ENCODE measurements at places on chromosomes 6 and 20.

DNA sequence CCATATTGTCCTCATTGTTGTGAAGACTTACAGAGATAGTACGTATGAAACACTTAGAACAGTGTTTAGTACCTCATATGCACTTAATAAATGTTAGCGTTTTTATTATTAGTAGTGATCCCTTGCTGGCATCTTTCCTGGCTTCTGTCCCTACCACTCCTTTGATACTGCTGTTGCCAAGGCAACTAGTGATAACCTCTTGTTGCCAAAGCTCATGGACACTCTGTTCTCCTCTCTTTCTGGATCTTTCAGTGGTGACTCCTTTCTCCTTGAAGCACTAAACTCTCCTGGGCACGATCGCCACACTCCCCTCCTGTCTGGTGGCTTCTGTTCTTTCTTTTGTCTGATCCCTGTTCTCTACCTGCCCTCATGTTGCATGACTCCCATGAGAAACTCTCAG is 83.5 kb downstream of the FOXO3 start:
- DNase-seq, result no peak

GRCh38 chr6:125208625-125209249 is 55.2 kb downstream of the TPD52L1 start:
- DNase-seq, result no peak

DNA sequence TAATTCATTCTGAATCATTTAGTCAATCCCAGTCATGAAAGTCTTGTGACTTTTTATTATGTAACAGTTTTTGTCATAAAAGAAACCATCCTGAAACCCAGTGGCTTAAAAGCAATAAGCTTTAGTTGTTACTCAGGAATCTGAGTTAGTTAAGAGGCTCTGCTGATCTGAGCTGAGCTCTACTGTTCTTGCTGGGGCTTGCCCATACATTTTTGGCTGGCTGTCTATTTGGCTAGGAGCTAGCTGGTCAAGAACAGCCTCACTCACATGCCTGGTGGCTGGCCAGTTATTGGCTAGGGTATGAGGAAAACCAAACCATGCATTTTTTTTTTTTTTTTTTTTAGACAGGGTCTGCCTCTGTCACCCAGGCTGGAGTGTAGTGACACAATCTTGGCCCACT is 10.6 kb downstream of the TCF21 start:
- no peak for DNase-seq

- no peak for DNase-seq
Observed at GRCh38 chr20:63700199-63701050, 4.0 kb downstream of the TNFRSF6B start.

GRCh38 chr20:62535964-62536363 is 60.2 kb upstream of the GATA5 start:
- no peak for DNase-seq

GRCh38 chr6:43972179-43972912 is 154.9 kb downstream of the MRPL14 start:
- no peak for DNase-seq

GRCh38 chr6:99575544-99576227 is 7.2 kb upstream of the CCNC start:
- DNase-seq, result no peak

DNA sequence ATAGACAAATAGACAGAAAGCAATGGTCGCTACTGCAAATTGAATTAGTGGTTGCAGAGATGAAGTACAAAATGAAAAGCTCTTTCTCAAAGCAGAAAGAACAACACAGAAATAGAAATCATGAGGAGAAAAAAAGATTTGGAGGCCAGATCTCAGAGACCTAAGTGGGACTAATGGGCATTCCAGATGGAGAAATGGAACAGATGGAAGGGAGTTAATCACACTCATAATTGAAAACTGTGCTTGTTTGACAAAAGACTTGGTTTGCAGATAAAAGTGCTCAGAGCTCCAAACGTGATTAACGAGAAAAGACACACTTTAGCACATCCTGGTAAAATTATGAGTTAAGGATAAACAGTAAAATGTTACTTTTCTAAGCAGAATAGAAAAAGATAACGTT is 58.1 kb upstream of the SNRPB2 start:
- DNase-seq, result no peak

DNA sequence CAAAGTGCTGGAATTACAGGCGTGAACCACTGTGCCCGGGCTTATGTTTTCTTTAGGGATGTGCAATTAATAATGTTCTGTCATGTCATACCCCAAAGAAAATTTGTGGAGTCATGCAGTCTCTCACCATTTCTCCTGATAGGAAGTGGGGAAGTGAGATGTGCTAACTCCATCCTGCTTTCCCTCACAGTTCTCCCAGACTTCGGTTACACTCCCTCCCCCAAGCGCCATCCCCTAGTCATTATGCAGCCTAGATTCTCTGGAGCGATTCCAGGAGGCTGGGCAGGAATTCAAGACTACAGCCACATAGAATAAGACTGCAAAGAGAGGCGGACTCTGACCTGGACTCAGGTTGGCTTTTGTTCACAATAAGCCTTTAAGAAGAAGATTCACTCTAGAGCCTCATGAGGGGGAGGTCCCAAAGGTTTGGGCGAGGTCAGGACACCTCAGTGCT is 271.4 kb downstream of the ALDH8A1 start:
- DNase-seq, result no peak

GRCh38 chr6:135096403-135097130 is 41.9 kb upstream of the HBS1L start:
- no peak for DNase-seq

GRCh38 chr6:114346451-114346850 is 3.6 kb upstream of the HS3ST5 start:
- no peak for DNase-seq

DNA sequence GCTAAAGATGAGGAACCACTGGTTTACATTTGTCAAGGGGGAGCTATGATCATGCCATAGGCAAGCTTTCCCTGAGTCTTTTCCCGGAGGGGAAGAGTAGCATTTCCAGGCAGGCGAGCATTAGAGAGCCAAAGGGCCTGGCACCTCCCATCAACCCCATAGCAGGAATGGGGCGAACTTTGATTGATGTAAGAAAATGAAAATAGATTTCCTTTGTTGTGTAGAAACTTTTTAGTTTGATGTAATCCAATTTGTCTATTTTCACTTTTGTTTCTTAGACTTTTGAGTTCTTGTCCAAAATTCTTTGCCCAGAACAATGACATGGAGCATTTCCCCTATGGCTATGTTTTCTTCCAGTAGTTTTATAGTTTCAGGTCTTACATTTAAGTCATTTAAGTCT is 85.2 kb downstream of the CDH26 start:
- DNase-seq, result no peak

GRCh38 chr6:165969184-165969583 is 198.5 kb downstream of the TBXT start:
- no peak for DNase-seq

DNA sequence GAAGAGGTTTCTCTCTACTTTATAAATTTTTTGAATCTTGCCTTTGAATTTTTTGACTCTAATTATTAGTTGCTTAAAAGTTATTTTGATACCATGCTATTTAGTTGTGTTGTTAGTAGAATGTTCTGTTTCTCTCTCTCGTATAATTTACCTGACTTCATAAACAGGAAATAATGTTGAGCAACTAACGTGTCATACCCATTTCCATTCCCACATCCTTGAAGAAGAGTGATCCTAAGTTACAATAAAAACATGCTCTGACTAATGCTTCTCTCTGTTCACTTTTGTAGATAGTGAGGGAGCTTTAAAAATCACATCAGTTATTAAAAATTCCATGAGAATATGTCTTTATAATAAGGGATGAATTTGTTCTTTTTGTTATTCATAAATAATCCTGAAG is 69.7 kb downstream of the SAMD5 start:
- DNase-seq, result no peak

GRCh38 chr20:63116412-63117106 is 99.4 kb downstream of the YTHDF1 start:
- no peak for DNase-seq

- no peak for DNase-seq
Observed at GRCh38 chr6:1617466-1618310, 8.0 kb downstream of the FOXC1 start.

GRCh38 chr6:76250666-76251065 is 178.2 kb upstream of the IMPG1 start:
- no peak for DNase-seq

DNA sequence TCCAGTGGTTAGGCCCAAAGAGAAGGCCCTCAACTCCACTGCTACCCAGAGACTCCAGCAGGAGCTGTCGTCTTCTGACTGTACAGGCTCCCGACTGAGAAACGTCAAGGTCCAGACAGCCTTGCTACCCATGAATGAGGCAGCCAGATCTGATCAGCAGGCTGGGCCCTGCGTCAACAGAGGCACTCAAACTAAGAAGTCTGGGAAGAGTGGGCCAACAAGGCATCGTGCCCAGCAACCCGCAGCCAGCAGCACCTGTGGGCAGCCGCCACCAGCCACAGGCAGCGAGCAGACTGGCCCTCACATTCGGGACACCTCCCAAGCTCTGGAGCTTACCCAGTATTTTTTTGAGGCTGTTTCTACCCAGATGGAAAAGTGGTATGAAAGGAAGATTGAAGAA is 8.1 kb downstream of the LYRM2 start:
- no peak for DNase-seq

GRCh38 chr6:69784595-69785377 is 12.0 kb downstream of the LMBRD1 start:
- no peak for DNase-seq

DNA sequence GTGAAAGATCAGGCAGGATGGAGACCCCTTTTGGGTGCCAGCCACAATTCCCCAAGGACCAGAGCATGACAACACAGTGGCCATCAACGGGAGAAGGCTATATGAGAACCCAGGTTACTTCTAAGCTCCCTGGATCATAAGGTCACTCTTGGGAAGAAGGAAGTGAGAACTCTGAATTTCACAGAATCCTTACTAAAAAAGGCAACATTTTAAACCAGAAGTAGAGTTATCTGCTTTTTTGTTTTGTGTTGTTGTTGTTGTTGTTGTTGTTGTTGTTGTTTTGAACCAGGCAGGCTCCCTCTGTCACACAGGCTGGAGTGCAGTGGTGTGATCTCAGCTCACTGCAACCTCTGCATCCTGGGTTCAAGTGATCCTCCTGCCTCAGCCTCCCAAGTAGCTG is 107.4 kb upstream of the TNFAIP3 start:
- DNase-seq, result no peak

DNA sequence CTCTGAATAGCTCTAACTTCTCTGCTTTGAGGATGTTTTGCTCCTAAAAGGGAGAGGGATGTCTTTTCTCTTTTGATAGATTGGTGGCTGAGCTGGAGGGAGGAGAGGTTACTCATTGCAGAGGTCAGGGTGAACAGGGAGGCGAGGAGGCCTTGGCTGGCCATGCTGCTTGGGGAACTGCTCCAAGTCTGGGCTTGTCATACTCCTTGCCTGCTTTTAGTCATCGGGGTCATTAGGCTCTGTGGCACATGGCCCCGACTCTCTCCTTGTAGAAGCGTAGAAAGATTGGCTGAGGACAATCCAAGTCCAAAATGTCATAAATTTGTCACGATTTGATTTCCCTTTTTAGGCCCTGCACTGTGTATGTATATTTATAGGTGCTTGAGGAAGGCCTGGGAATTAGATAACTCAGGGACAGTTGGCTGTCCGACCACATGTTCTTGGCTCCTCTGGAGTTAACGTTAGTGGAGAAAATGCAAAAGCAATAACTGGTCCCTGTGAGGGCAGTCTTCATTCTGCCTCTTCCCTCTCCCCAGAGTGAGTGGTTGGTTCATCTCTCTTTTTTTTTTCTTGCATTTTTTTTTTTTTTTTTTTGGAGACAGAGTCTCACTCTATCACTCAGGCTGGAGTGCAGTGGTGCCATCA is 160.1 kb downstream of the SCP2D1 start:
- no peak for DNase-seq

DNA sequence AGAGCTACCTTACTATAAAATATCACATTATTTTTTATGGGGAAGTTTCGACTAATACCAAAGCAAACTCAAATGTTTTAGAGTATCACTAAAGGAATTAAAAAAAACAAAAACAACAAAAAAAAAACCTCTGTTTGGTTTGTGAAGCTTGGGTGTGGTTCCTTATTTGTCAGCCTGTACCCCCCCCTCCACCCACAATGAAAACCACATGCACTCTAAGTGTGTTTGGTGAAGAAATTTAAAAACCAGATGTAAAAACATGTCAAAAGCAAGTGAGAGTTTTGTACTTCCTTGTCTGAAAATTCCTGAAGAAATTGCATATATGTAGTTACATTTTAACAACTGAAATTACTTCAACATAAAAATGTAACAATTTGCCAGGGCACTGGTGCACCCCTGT is 3.1 kb downstream of the STK38 start:
- no peak for DNase-seq

- DNase-seq, result no peak
Observed at GRCh38 chr6:166952567-166953486, 3.5 kb downstream of the RNASET2 start.

DNA sequence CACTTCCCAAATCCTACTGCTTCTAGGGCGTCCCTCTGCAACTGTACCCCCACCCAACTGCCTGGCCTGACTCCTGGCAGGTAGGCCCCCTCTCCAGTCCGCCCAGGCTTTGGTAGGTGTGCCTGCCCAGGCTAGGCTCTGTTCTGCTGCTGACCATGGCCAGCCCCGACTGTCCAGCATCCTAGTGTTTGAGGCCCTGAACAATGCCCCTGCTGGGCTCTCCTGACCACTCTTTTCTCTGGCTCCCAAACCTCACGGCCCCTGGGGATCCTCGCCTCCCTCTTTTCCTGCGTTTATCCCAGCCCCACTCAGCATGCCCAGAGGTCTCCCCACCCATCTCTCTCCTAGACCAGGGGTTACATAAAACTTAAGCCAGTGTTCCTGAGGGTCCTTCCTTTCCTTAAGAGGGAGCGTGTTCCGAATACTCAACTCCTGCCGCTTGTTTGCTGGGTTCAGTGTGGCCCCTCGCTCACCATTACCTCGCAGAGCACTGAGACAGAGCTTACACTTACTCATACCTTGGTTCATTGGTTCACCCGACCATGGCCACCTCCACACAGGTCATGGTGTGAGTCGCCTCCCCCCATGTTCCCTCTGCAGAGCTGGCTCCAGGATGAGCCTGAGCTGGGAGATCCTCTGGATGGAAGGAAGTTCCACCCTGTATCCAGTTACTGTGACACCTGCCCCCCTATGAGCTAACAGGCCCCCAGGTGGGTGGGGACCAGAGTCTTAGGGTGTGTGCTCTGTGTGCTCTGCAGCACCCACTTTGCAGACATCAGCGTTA is 21.0 kb upstream of the MYT1 start:
- DNase-seq, result no peak

- no peak for DNase-seq
Observed at GRCh38 chr20:14721926-14722452, 384.6 kb upstream of the FLRT3 start.
